Right renal pelvis (tissue), 4 donors: ENCODE measurements at places on chromosomes 6 and 20. TPM values are rescaled to one million over a fixed set of nuclear protein-coding genes. Genes with fewer than 3 reads are reported as not detected.

Gene NRM
- 38.0 TPM for polyA plus RNA-seq

Gene PDRG1
- 21.1 TPM for polyA plus RNA-seq

Gene CHRNA4
- polyA plus RNA-seq: 6.1 TPM

Gene SIRPG
- polyA plus RNA-seq: 0.16 TPM

Gene PERP
- polyA plus RNA-seq: 23.7 TPM
